Fibroblast of lung (primary cell): ENCODE measurements at places on chromosomes 1 and 21. TPM values are rescaled to one million over a fixed set of nuclear protein-coding genes. Genes with fewer than 3 reads are reported as not detected.

- no peak for DNase-seq
These were observed 51.8 kb downstream of the KCNK1 start for GRCh38 chr1:233665575-233666270.

GRCh38 chr1:6794164-6794563 is 8.9 kb downstream of the CAMTA1 start:
- peak; percentile 55 for DNase-seq

The PLPPR4 gene
- total RNA-seq, result 1.3 and 7.1 TPM in 2 replicates

DNA sequence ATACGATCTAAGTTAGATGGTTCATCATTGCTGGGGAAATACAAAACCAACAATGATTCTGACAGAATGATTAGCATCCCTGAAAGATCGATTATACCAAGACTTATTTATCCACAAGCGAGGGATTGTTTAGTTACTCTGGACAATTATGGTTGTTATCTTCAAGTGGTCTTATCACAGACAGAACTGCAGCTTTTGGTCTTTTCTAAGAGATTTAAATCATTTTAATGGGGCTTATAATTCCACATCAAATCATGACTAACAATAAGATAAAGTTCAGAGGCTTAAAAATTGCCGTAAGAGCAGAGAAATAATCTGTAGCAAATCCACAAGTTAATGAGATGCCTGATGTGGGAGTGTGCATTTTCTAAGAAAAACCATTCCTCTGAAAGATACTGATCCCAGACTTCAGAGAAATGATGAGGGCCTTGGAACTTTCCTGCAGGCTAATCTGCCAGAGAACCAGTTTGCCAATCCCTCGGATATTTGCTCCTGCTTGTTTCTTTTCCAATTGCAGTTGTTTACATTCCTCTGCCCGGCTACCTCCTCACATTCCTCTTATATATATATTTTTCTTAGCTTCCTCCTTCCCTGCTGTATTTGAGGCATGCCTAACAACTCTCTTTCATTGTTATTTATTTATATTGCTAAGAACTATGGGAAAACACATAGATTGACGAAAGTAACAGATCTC is 134.8 kb downstream of the BACH1 start:
- DNase-seq, result peak; percentile 16

DNA sequence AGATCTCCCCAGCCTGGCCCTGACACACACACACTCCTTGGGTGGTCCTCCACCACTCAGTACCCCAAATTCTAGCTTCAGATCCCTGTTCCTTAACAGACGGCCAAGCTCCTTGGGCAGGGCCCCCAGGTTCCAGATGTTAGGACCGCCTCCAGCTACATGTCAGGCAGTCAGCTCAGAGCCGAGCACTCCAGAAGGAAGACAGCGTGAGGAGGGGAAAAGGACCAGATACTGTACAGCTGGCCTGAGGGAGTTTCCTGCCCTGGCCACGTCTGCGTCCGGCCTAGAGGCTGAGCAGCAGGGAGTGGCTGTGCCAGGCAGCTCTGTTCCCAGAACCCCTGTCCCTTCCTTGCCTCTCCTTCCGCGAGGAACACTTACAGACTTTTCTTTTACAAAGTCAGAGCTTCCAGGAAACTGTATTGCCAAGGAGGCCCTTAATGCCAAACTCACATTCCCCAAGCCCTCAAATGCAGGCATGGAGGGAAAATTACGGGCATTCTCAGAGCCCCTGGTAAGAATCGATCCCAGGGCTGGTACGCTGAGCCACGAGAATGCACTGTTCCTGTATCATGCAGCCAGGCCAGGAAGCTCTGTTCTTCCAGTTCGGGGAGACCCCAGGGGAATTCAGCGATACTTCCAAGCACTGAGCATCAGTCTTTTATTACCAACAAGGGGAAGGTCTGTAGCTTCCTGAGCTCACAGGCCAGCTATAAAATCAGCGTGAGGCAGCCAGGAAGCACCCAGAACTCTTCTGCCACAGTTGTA is 45.2 kb upstream of the CNTN2 start:
- DNase-seq, result no peak

The C2CD4D gene
- not detected in 2 replicates for total RNA-seq

The IFI44 gene
- total RNA-seq, result 21.6 and 28.9 TPM in 2 replicates

DNA sequence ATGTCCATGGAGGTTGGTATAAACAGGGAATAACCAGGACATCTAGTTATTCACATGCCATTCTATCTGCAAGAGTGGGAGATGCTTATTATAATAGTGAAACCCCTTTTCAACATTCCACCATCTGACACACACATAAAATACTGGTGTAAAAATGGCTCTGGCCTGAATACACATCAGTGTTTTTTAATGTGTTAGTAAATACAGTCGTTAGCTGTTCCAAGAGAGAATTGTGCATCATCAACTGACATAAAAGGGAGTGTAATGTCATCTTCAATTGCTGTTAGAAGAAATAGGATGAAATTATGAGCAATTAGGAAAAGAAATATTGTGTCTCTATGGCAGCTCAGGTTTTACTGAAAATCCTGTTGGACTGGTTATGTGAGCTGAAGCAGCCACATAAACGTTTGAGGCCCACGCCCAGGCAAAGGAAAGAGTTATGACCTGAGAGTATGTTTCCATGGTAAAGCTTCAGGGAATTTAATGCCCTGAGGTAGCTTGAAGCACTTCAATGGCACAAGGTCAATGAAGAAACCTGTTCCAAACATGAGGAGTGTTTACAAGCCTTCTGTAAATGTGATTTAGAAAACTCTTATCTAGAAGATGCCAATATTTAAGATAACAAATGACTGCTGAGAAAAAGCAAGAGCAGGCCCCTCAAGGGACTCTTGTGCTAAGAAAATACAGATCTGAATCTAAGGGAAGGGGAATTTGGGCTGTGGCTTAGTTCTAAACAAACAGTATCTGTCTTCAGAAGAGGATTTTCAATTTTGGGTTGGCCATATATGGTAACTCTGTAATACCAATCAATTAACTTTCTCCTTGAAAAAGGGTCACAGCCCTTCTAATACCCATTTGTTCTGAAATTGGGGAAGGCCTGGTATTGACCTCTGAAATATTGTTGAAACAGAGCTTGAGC is 384.3 kb downstream of the SEC16B start:
- no peak for DNase-seq

The CNN3 gene
- 312 and 601 TPM in 2 replicates for total RNA-seq

DNA sequence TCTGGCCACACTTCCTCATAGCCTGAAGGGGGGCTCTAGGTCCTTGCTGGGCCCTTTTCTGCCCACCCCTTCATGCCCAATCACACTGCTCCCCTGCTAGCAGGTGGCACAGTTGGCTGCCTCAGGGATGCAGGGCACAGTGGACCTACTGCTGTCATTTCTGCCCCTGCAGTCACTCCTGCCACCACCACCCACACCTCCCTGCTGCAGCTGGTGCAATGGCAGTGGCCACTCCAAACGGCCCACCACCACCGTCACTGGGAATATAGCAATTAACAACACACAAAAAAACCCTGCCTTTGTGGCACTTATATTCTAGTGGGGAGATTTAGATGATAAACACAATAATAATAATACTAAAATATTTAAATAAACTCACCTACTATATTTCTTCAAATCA is 162.4 kb upstream of the DUSP10 start:
- no peak for DNase-seq

The C1QC gene
- not detected in 2 replicates for total RNA-seq

The FCGR3A gene
- not detected in 2 replicates for total RNA-seq

DNA sequence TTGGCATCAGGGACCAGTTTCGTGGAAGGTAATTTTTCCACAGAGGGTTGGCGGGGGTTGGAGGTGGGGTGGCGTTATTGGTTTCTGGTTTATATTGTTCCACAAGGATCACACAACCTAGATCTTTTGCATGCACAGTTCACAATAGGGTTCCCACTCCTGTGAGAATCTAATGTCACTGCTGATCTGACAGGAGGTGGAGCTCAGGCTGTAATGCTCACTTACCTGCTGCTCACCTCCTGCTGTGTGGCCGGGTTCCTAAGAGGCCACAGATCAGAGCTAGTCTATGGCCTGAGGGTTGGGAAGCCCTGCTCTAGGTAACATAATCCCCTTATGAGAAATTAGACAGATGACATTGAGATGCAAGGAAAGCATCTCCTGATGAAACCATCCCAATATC is 12.6 kb downstream of the GBP5 start:
- DNase-seq, result no peak

The DESI2 gene
- total RNA-seq, result 47.2 and 49.3 TPM in 2 replicates

The SMCP gene
- 0.17 TPM in 1 of 2 replicates, not detected in the other for total RNA-seq

DNA sequence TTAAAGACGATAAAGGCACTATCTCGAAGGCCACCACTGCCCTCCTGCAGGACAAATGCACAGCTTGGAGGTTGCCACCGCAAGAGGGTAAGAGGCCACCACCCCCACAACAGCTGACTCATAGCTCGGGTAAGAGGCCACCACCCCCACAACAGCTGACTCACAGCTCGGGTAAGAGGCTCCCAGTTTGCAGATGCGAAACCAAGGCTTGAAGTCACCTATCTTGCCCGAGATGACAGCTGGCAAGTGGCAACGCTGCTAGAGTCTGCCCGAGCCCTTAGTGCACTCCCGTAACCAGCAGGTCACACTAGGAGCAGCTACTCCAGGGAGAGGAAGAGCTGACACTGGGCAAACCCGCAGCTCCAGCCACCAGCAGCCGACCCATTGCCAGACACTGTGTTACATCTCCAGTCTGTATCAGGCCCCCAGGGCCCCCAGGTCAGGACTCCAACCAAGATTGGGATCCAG is 17.1 kb upstream of the SPSB1 start:
- DNase-seq, result peak; percentile 86

The LDLRAD1 gene
- not detected in 2 replicates for total RNA-seq
